MM.1S (cell line): ENCODE measurements at places on chromosomes 11 and 22.

- DNase-seq: no peak
Observed at GRCh38 chr22:26320447-26320846, 108.6 kb upstream of the ASPHD2 start.

DNA sequence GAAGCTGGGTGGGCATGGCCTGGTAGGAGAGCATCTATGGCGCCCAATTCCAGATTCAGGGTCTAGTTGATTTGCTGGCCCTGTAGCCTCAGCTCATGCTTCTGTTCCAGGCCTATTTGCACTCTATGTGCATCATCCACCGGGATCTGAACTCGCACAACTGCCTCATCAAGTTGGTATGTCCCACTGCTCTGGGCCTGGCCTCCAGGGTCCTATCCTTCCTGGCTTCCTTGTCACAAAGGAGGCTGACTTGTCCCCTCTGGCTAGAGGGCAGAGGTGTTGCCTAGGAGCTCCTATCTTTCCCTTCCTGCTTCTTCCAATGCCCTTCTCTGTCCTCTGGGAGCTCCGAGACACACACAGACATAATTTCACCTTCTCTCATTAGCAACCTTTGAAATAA is 21.3 kb downstream of the PIK3IP1 start:
- DNase-seq: no peak

DNA sequence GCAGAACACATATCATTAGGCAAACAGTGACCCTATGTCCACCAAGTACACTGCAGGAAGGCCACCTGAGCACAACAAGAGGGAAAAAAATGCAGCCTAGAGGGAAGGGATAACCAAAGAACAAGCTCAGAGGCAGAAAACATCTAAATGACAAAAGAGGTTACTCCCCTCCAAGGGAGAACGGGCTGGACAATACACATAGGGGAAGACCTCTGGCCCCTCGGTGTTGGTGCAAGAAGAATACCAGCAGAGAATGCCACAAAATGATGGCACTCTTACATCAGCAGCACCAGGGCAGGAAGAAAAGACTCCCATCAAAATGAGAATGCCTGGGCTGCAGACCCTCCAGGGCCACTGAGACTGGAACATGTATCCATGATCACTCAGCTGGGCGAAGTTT is 66.6 kb upstream of the OPCML start:
- no peak for DNase-seq

GRCh38 chr11:125418396-125418795 is 77.7 kb downstream of the FEZ1 start:
- no peak for DNase-seq

DNA sequence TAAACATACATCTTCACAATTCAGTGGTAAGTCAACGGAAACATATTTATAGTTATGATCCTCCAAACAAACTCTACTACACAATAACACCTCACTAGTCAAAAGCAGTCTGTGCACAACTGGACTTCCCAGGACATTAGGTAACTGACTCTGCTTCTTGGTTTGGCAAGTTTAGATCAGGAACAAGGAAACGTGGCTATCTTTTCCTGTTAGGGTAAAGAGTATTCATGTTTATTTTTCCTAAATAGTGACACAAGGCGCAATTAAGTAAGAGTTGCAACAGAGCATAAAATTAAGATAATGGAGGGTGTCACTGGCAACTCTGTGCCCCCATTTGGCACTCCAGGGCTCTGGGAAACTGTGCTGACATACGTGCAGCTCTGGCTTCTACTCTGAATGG is 70.2 kb upstream of the TP53AIP1 start:
- DNase-seq: no peak

DNA sequence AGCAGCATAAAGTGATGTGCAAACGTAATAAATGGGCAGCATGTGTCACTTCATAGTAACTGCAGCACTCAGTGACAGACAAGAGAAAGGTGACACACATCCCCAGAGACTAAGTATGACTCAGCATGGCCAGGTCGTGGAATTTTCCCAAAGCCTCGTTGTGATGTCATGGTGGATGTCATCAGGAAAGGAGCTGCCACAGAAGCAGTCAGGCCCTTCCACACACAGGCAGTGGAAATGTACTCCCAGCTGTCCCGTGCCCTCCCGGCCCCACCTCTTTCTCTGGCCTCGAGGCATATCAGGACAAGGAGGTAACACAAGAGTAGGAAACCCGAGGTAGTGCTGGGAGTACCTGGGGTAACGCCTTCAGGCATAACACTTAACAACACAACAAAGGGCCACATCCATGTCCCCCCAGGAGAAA is 8.1 kb downstream of the PC start:
- DNase-seq: no peak

DNA sequence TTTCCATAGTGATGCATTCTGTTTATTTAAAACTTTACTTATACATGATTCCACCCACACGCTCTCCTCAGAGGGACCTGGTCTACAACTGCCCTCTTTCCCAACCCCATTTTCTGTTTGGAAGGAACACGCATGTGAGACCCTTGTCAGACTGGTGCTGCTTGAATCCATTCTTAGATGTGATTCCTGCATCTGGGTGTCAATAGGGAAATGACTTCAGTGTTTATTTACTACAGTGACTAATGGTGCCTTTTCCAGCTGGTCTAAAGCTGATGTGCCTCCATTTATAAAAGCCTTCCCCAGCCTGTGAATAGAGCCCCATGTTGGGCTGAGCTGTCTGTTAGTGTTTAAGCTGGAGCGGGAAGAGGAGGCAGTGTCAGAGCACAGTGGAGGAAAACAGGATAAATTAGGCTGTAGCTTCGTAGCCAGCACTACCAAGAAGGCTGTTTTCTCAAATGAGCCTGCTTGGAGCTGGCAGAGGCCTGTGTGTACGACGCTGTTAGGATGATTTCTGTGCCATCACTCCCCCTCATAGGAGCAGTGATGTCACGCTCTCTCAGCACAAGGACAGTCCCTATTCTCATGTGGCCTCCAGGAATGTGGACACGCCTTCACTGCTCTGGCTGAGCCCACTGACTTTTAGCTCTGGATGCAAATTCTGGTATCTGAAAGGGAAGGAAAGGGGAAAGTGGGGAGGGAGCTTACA is 18.9 kb upstream of the C11orf96 start:
- DNase-seq: peak; percentile 3

DNA sequence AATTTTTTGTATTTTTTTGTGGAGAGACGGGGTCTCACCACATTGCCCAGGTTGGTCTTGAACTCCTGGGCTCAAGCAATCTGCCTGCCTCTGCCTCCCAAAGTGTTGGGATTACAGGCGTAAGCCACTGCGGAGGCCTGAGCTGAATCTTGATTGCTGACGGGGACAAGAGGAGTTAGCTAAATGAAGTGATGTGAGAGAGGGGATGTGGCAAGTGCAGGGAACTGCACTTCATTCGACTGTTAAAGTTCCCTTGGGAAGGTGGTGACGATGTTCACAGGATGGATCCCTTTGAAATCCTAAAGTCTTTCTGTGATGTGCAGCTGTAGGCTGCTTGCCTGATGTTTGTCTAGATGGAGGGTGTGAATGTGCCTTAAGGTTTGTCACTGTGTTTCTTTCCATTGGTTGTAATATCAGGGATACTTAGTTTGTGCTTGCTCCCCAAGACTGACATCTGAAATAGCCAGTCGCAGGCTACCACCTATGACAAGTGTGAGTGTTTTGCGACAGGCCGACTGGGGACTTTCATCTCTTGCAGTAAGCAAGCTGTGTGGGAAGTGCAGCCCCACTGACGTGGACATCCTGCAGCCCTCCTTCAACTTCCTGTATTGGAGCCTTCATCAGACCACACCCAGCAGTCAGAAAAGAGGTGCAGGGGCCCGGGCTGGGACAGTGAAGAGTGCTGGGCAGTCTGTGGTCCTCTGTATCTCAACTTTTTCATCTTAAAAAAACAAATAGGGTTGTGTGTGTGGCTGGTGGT is 19.6 kb upstream of the CCDC134 start:
- DNase-seq: peak; percentile 87

GRCh38 chr11:62431171-62431901 is 12.5 kb downstream of the SCGB1A1 start:
- no peak for DNase-seq

DNA sequence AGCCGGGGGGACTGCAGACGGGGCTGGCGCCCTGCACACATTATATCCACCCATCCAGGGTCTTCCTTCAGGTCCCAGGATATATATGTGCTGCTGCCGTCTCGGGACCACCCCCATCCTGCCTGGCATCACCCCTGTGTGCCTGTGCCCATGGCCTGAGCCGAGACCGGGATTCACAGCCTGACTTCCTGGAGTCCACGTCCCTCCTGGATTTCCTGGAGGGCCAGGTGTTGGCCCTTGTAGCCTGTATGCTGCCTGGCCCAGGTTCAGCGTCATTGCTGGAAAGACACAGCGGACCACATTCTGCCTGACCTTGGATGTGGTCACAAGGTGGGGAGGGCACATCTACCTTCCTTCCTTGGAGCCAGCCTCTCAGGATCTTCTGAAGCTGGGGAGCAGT is 551.1 kb downstream of the BRD1 start:
- DNase-seq: no peak

DNA sequence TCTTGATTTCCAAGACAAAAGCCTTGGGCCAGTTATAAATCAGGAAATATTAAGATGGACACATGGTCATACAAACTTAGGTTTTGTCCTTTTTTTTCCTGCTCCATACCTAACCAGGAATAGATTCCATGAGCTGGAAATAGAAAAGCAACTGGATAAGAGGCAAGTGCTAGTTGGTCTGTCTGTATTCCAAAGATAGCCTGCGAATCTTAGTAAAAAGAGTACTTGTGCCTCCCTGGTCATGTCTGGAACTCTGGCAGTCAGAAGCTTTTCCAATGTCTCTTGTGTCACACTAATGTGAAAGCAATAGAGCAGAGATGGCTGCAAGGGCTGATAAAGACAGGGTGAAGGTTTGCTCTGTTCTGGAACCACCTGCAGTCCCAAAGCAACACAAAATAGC is 590.2 kb upstream of the ANO5 start:
- DNase-seq: no peak

DNA sequence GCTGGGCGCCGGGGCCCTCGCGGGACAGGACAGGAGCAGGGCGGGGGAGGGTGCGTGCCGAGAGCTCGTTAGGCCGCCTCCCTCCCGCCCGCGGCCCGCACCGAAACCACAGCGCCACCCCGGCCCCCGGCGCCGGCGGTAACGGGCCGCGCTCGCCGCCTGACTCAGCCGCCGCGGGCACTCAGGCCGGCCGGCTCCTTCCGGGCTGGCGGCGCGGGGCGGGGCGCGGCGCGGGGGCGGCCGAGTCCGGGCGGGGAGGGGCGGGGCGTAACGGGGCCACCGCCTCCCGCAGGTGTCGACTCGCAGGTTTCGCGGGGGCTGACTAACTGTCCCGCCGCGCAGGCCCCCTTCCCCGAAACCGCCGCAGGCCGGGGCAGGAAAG is at the start of gene AP5B1:
TSS of gene AP5B1 (minus strand) at position 207 of the 382 bp plus-strand sequence. CDS start 385 bp downstream, outside the sequence.
- DNase-seq: peak; percentile 77

DNA sequence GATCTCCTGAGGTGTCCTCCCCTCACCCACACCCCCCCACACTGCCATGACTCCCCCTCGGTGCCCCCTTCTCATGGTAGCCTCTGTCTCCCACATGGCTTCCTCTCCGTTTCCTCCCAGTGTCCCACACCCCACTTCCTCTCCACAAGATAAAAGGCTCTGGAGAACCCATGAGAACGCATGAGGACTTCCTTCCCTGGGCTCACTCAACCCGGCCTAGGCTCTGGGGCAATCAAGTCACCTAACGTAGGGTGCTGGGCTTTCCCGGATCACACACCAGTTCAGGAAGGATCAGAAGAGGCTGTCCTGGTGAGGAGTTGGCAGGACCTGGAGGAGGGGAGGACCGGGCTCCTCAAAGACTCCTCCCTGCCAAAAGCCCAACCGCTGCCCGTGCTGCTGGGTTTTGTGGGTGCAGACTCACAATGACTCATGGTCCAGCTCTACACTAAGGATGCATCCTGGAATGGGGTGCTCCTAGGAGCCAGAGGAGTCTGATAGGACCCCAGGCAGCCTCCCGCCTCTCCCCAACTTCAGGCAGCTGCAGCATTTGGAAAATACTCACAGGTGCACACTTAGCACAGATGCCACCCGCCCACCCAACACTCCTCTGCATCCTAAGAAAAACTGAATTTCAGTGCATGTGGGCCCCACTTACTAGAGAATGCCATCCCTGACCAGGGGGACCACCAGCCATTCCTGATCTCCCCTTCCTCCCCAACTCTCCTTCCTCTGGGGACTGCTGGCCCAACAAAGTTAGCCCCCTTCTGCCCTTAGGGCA is 21.0 kb downstream of the SLC22A12 start:
- DNase-seq: no peak

DNA sequence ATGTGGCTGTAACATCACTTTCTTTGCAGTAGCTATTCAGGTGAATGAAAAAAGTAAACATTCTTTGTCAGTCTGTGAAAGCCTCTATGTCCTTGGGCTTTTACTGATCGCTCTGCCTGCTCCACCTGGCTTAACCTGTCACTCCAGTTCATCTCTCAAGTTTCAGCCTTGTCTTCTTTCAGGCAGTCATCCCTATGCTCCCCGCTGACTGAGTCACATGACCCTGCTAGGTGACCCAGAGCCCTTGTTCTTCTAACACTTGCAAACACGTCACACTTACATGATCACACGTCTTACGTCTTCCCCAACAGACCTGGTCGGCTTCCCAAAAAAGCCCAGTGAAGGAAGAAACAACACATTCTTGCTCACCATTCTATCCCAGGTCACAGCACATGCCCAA is 499.3 kb upstream of the TENM4 start:
- DNase-seq: no peak

- DNase-seq: peak; percentile 47
Observed at GRCh38 chr11:119727523-119728151, 1.4 kb downstream of the NECTIN1 start.

GRCh38 chr11:88454881-88455280 is 117.3 kb upstream of the CTSC start:
- DNase-seq: peak; percentile 78

DNA sequence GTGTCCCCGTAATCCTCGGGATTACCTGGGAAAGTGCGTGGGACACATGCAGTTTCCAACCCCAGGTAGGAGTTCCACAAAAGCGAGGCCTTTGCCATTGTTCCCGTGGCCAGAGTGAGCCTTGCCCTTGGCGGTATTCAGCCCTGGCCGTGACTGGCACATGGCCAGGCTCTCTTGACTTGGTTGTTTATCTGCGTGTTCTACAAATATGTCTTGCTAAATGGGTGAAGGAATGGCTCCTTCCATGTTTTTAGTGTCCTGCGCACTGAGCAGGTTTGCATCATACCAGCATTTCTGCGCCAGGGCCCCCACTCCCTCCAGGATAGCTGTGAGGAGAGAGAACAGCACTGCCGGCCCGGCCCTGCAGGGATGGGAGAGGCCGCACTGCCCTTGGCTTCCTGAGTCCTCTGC is 20.0 kb downstream of the POLR3H start:
- no peak for DNase-seq

GRCh38 chr11:66339686-66340483 is 3.7 kb upstream of the RIN1 start:
- no peak for DNase-seq

- DNase-seq: peak; percentile 66
Observed at GRCh38 chr11:122215244-122215992, 99.4 kb upstream of the BLID start.

DNA sequence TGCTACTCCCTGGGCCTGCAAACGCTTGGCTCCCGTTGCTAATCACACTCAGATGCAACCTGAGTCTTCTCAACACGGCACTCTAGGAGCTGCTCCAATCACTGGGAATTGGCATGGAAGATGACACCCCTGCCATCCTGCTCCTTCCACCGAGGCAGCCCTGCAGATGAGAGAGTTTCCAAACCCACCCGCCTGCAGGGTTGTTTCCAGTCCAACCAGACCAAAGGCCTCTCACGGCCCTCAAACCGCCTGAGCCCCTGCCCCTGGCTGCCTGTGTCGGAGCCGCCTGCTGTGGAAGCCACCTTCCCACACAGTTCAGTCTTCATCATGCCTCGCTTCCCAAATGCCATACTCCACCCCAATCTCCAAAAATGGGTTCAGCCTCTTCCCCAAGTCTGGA is 36.8 kb upstream of the TP53I11 start:
- DNase-seq: no peak
